ENCODE measurements at places on chromosomes 1 and 21.
A peak's percentile ranks its signal among the peaks of the same experiment; 100 is the strongest.

DNA sequence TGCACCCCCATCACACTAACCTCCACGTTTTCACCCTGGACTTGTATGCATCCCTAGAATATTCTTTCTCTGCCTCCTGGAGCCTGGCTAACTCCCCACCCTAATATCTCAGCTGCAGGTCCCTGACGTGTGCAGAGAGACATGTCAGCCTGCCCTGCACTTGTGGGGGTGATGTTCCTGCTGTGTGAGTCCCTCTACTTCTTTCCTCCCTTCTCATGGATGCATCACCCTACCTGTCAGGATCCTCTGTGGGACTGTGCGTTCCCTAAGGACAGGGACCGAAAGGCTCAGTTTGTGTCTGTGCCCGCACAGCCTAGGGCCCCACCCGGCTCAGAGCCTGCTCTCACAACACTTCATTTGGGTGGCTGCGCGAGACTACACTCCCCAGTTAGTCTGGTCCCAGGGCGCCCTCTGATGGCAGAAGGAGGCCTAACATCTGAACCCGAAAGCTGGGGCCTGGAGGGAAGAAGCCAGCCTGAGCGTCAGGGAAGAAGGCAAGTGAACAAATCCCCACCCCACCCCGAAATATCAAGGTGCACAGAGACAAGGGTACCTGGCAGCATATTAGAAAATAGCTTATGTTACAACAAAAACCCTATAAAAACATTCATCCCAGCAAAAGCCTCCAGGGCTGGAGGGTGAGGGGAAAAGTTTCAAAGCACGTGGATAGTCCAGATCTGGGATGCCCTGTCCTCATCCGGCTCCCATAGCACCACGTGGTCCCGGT, 3.7 kb downstream of the CD52 start:
- DNase-seq, result peak; percentile 93

DNA sequence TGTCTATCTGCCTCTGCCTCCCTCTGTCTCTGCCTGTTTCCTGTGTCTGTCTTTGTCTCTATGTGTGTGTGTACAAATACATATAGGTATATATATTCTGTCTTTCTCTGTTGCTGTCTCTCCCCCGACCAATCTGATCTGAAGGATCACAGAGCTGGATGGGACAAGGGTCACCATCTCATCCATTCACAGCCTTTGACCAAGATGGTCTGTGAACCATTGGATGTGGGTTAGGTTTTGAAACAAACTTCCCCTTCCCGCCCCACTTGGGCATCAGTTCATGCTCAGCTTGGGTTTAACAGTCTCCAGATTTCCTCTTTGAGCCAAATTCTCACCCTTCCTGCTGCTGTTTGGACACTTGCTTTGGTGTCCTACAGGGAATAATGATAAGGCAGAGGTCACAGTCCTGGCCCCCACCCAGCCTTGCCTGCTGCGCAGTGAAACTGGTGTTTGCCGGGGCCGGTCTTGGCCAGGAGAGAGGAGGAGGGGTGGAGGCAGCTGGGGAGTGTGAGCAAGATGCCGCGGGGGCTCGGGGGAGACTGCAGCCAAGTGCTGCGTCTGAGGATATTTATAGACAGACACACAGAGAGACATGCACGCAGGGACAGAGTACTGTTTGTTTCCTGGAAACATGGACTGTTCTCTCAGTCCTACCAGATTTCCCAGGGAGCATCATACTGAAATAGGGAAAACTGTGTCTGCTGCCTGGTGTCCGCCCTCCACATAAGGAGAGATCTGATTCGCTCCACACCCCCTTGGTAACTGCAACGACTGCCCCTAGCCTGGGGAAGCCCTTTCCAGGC, 27.0 kb upstream of the BTG2 start:
- DNase-seq, result peak; percentile 89

- no peak for DNase-seq
Observed at GRCh38 chr1:101613546-101613945, 376.7 kb downstream of the S1PR1 start.

GRCh38 chr1:111406321-111406768, 21.2 kb downstream of the OVGP1 start:
- DNase-seq, result peak; percentile 63

DNA sequence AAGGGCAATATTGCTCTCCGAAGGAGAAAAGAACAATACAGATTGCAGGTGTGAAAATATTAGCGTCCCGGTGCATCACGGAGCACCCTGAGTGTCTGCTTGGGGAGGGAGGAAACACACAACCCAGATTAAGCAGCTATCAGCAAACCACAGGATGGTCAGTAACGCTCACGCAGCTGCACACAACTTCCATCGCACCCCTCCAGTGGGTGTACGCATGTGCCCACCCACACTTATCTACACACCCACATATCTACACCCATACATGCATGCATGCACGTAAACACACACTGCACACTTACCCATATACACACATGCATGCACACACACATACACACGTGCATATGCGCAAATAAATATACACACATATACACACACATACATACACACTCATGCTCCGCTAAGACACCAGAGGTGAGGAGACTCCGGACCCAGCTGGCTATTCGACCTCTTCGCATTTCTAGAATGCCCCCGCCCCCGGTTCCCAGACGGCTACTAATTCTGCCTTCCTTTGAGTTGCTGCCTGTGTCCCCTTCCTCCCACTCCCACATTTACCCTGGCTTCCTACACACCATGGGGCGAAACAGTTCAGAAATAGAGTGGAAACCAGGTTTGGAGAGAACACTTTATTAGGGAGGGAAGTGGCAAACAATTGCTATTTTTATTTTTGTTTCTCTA, 26.2 kb downstream of the ITPKB start:
- DNase-seq, result no peak

DNA sequence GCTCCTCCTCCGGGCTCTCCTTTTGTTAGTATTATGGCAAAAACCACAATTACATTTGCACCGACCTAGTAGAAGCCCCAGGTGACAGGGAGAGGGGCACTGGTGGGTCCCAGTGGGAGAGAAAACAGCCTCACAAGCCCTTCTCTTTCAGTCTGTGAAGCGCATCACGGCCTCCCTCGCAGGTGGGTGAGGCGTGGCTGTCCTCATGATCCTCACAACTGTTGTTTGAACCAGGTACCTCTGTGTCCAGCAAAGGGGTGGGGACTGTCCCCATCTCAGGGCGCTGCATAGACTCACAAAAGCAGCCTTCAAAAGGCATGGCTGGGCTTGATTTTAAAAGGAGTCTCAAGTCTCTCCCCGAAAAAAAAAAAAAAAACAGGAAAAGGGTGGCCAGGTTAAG, 7.9 kb upstream of the C2CD2 start:
- DNase-seq, result no peak

DNA sequence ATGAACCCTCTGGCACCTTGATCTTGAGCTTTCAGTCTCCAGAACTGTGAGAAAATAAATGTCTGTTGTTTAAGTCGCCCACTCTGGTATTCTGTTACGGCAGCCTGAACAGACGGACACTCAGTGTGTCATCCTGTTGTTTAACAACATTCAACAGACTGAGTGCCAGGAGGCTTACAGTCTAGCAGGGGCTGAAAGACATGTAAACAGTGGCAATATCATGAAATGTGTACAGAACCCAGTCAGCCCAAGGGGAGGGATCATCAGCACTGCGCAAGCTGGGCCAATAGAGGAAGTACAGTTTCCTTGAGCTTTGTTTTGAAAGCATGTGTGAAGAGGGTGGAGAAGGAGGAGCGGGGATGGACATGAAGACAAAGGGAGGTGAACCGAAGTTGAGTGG, 13.6 kb downstream of the DIP2A start:
- no peak for DNase-seq

- DNase-seq, result no peak
Observed at GRCh38 chr1:161265305-161265704, 6.8 kb downstream of the PCP4L1 start.

DNA sequence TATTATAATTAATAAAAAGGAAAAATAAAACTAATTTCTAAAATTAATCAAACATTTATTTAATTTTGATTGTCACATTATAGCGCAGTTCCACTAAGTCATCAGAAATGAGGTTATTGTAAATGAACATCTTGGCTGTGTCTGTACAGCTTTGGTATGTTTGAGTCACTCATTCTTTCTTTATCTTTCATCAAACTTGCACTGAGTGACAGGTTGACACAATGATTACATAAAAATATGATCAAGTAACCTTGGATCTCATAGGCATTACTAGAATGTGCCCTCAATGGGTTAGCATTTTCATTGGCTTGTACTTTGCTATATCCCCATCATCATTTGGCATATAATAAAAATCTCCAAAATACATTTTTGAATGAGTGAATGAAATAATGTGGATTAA, 1353.2 kb upstream of the ADGRL2 start:
- DNase-seq, result no peak

DNA sequence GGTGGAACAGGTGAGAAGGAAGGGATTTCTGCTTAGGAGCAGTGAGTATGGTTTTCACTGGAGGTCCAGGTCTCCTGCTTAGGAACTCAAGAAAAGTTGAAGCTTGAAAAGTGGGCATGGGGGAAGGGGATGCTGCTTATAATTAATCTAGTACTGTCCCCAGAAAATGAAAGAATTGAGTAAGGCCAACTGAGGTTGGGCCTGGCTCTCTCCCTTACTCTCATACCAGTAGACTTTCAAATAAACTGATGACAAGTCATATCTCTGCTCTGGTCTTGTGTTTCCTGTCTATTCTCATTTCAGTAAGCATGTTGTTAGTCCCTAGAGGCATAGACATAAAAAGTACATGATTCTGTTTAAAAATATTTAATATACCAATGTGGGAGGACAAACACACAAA, 26.4 kb downstream of the CD48 start:
- DNase-seq, result no peak

GRCh38 chr1:186813420-186813819, 15.3 kb upstream of the PLA2G4A start:
- no peak for DNase-seq

DNA sequence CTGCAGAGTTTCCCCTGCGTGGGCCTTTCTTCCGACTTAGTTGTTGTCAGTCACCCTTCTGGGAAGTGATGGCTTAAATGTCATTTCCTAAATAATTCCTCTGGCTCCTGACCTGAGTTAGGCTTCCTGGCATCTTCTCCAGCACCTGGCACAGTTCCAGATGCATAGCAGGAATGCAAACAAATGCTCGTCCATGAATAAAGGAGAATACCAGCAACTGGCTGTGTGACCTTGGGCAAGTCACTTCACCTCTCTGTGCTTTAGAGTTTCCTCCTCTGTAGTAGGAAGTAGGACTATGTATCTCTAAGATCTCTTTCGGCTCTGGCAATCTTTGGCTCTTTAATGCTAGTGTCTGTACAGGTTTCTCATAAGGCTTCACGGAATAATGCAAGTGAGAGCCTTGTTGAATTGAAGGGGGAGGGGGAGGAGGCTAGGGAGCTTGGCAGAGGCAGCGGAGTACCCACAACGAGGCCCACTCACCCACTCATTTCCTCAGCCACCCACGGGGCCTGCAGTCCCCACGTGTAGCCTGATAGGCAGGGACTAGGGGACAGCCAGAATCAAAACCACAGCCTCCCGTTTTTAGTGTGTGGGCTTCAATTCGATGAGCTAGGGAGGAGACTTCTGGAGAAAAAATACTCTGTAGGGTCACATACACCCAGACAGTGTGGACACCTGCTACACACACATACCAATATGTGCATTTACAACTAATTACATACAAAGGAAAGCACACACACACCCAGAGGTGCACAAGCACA, 48.1 kb downstream of the TENT5C start:
- DNase-seq, result no peak

DNA sequence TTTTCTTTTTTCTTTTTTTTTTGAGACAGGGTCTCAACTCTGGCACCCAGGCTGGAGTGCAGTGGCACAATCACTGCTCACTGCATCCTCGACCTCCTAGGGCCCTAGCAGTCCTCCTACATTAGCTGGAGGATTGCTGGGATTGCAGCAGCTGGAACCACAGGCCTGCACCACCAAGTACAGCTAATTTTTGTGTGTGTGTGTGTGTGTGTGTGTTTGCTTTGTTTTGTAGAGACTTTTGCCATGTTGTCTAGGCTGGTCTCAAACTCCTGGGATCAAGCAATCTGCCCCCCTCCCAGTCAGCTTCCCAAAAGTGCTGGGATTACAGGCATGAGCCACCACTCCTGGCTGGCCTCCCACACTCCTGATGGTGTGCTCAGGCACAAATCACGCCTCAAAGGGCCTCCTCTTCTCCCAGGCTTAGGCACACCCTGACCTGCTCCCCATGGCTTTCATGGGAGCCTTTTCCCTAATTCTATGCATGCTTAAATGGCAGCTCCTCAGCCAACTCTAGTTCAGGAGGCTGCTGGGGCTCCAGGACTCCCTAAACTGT, 9.4 kb downstream of the FAM229A start:
- DNase-seq, result no peak

GRCh38 chr21:27122686-27123085, 155.8 kb upstream of the ADAMTS5 start:
- DNase-seq, result no peak

- no peak for DNase-seq
Observed at GRCh38 chr1:183228347-183229220, 42.5 kb downstream of the LAMC2 start.

- DNase-seq, result peak; percentile 1
Observed at GRCh38 chr1:169395955-169396354, 28.0 kb downstream of the BLZF1 start.

- peak; percentile 71 for DNase-seq
Observed at GRCh38 chr1:22790232-22791008, 79.8 kb downstream of the EPHB2 start.

DNA sequence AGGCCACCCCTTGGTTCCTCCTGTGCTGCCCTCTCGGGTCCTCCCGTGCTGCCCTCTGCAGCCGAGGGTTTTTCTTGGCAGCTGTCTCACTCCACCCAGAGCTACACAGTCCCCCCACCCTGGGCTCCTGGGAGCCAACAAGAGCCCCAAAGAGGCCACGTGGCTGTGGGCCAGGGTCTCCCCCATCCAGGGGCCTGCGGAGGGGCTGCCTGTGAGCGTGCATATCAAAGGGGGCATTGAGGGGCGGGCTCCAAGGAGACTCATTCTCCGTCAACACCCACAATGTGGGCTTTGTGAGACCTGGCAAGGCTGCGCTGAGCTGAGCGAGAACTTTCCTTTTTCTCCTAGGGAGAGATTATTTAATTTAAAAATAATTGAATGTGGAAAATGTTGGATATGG, 108.7 kb upstream of the ARHGEF16 start:
- no peak for DNase-seq

DNA sequence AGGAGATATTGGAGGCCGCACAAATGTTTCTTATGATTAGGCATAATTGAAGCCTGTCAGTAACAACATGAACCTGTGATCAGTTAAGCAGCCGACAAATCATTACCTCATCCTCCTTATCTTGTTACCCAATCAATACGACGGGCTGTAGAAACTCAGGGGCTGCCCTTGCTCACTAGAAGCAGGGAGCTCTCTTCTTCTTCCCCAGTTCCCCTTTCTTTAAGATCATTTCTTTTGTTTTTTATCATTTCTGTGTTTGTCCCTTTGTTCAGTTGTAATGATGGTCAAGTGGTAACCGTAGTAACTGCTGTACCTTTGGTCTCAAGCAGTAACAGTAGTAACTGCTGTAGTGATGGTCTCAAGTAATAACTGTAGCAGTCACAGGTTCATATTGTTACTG, 13.8 kb upstream of the FCGR2A start:
- no peak for DNase-seq

GRCh38 chr1:9376430-9376829, 83.7 kb downstream of the SPSB1 start:
- no peak for DNase-seq

- DNase-seq, result peak; percentile 77
Observed at GRCh38 chr1:161956097-161956496, 67.6 kb downstream of the OLFML2B start.

- DNase-seq, result no peak
Observed at GRCh38 chr1:234475167-234475793, 3.7 kb downstream of the TARBP1 start.
